Suprapubic skin (tissue), 4 donors: ENCODE measurements at places on chromosomes 1 and 21. TPM values are rescaled to one million over a fixed set of nuclear protein-coding genes. Genes with fewer than 3 reads are reported as not detected.

DNA sequence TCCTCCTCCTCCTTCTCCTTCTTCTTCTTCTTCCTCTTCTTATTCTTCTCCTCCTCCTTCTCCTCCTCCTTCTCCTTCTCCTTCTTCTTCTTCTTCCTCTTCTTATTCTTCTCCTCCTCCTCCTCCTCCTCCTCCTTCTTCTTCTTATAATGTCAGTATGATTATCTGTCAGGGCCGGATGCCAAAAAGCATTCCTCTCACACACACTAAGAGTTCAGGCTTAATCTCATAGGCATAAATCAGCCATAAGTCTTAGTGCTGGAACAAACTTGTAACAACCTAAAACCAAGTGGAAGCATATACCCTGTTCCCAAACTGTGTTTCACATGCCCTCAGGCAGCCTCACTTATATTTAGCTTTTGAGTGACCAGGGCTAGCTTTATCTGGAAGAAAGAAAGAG, 240.3 kb downstream of the LMX1A start:
- DNase-seq: no peak

DNA sequence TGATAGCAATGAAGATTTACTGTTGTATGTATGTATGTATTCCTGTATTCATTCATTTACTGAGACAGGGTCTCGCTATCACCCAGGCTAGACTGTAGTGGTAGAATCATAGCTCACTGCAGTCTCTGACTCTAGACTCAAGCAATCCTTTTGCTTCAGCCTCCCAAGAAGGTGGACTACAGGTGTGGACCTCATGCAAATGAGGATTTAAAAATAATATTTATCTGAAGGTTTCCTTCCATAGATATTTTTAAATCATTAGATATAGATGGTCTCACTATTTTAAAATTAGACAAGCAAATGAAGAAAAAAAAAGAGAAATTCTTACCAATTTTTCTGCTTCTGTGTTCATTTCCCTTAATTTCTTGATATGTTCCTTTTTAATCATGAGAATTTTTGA, 27.0 kb downstream of the MIXL1 start:
- DNase-seq: no peak

DNA sequence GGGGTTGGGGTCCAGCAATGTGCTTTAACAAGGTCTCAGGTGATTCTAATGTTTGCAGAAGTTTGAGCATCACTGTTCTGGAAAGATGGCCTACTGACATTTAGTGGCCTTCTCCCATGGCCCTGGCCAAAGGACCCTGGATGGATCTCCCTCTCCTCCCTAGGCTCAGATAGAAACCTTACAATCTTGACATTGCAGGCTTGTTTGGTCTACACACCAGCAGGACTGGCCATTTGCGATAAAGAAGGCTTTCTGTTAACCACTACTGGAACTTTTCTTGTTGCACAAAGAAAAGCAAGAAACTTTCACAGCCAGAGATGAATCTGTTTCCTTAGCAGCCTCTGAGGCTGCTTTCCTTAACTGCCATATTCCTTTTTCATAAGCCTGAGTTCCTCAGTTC, 6.2 kb downstream of the DNALI1 start:
- DNase-seq: no peak

DNA sequence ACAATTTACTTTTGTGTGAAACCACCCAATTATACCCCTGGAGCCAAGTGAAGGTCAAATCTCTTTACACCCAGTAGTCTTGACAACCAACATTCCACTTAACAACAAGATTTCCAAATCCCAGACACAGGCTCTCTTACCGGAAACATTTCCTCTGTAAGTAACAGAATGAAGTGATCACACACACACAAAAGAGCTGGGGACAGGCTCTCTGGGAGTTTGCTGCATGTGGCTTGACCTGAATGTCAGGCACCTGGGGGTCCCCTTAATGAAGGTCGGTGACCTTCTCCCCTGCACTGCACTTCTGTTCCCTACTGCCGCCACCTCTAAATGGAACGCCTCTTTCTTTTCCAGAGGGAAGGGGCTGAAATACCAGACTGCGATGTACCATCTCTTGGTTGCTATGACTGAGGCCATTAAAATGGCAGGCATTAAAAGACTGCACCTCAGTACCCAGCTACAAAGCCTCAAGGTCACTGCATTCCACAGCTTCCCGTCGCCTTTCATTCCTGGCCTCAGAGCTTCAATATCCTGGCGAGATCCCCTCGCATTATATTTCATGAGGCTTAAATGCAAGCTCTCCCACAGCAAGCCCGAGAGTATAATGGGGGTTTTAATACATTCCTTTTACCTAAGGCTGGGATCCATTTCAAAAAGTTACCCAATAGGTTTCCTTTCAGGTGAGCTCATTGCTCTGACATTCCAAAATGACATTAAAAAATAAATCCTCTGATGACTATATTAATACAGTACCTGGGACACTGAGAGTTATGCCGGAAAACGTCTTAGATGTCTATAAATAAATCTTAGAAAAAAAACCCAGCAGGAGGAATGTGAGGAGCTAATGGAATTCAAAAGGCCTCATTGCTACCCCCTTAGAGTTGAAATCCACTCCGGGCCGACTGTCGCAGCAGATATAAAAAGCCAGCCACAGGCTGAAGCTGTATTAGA, 90.9 kb upstream of the DIRAS3 start:
- DNase-seq: no peak

DNA sequence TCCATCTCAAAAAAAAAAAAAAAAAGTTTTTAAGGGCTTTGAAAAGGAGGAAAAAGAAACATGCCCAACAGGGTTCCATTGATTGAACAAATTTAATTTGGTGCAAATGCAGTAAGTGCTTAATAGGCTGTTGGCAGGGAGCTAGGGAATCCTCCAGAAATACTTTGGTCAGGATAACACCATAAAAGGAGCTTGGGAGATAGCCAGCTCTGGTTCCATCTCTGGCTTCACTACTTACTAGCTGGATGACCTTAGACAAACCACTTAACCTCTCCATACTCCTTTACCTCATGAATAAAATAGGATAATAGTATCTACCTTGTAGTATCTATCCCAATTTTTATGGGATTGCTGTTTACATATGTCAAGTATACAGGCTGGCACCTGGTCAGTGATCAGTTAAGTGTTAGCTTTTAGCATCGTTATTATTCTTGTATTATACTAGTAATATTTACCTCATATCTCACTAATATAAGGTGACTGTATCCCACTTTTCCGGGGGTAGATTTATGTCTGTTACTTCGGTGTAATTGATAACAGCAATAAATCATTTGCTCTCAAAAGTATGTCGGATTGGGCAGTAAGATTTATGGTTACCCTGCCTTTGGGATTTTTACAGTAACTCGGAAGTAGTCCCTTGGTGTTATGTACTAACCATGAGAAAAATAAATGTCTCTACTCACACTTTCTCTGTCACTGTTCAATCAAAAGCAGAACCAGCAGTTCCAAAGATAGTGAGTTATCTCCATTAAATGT, 36.4 kb downstream of the BTG3 start:
- DNase-seq: no peak

DNA sequence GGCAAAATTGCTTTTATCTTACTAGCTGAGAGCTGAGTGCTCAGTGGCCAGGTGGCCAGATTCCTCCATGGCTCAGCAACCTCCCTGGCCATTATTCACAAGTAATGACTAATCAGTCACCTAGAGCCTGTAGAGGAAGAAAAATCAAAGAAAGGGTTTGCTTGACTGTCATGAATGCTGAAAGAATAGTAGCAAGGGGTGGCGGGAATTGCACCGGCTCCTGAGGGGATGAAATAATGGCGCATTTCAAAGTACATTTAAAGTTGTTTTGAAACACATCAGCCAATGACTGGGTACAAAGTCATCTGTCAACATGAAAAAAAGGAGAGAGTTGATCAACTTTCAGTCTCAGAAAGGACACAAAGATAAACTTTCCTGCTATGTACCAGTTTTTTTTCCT, 99.5 kb downstream of the OMA1 start:
- DNase-seq: no peak

- DNase-seq: no peak
Observed at GRCh38 chr1:100452641-100453040, 85.3 kb upstream of the GPR88 start.

Gene RPTN
- 9.0 TPM for total RNA-seq

Gene PPM1J
- total RNA-seq: 6.6 TPM

- DNase-seq: no peak
Observed at GRCh38 chr1:147722124-147722523, 38.3 kb downstream of the GJA5 start.

Gene FMO4
- total RNA-seq: 2.2 TPM

Gene HORMAD1
- 6.7 TPM for total RNA-seq

GRCh38 chr1:198040880-198041279, 115.9 kb upstream of the NEK7 start:
- DNase-seq: no peak

GRCh38 chr1:30008998-30009657, 714.3 kb downstream of the MATN1 start:
- DNase-seq: no peak

Gene DDR2
- 19.4 TPM for total RNA-seq

Gene PPIAL4G
- not detected for total RNA-seq

GRCh38 chr1:240833075-240833474, 221.1 kb upstream of the GREM2 start:
- no peak for DNase-seq

DNA sequence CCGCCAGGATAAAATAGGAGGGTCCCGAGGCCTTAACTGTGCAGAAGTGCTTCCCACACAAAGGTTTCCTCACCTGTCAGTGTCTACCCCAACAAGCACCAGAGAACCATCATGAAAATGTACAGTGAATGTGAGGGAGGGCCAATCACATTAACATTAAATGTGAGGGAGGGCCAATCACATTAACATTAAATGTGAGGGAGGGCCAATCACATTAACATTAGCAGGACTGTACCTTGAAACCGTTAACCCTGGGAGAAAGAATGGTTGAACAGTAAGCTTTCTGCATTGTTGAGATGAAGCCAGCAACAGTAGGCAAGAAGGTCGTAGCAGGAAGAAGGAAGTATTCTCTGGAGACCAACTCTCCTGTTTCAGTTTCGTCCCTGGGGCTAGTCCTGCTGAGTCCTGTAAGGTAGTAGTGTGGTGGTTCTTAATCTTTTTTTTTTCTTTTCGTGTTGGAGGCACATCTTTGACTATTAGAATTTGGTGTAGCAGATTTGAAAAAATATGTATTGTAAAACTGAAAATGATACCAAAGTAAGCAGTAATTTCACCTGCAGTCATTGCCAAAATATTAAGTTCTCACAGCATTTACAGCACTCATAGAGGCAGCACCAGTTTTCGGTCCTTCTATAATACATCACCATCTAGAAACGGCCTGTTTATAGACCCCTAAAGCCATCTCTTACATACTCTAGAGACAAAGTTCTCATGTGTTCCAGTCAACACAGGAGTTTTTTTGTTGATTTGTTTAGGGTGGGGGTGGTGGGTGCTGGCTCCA, 98.6 kb upstream of the PPP2R5A start:
- no peak for DNase-seq

DNA sequence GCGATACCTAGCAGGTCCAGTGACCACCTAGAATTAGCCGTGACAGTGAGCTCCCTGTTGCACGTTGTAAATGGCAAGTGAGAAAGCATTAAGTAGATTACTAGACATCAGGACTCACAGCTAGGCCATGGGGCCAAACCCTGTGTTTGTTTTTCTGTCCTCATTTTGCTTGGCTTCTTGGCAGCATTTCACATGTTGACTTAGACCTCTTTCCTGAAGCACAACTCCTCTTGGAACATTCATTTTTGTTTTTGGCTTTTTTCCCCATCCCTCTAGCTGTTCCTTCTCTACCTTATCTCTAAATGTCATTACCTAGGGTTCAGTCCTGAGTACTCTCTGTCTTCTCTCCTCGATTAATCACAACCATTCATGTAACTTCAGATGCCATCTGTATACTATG, 16.9 kb upstream of the PTPN14 start:
- no peak for DNase-seq

- DNase-seq: no peak
Observed at GRCh38 chr1:200005165-200005564, 22.3 kb upstream of the NR5A2 start.
